ENCODE measurements at places on chromosomes 2 and 18. TPM values are rescaled to one million over a fixed set of nuclear protein-coding genes. Genes with fewer than 3 reads are reported as not detected.

The FOXD4L1 gene
- 0.17 TPM for total RNA-seq

The SP3 gene
- 108 TPM for total RNA-seq

The SERPINB3 gene
- not detected for total RNA-seq

The ARL6IP6 gene
- total RNA-seq = 18.5 TPM

The TUBA3E gene
- total RNA-seq = not detected

The CNTNAP5 gene
- total RNA-seq = not detected

The RPE gene
- total RNA-seq = 110 TPM

The IL36G gene
- total RNA-seq = not detected

The KATNAL2 gene
- total RNA-seq = 9.6 TPM

The FKBP1B gene
- total RNA-seq = 10.9 TPM

The FAM136A gene
- 25.7 TPM for total RNA-seq

The SDC1 gene
- 57.6 TPM for total RNA-seq

The NAPG gene
- total RNA-seq = 44.9 TPM

The RFX8 gene
- 36.7 TPM for total RNA-seq

The DCDC2C gene
- not detected for total RNA-seq

The ACADL gene
- 0.66 TPM for total RNA-seq

All from smooth muscle cell of trachea (primary cell).